ENCODE measurements at places on chromosomes 16 and 17. TPM values are rescaled to one million over a fixed set of nuclear protein-coding genes. Genes with fewer than 3 reads are reported as not detected.
A peak's percentile ranks its signal among the peaks of the same experiment; 100 is the strongest.

Gene CLDN9
- not detected for total RNA-seq

- DNase-seq = no peak
Observed at GRCh38 chr17:75506134-75506533, 9.2 kb downstream of the CASKIN2 start.

- DNase-seq = peak; percentile 45
Observed at GRCh38 chr17:72463287-72464102, 342.7 kb downstream of the SOX9 start.

- no peak for DNase-seq
Observed at GRCh38 chr16:84209989-84210388, 19.0 kb downstream of the ADAD2 start.

DNA sequence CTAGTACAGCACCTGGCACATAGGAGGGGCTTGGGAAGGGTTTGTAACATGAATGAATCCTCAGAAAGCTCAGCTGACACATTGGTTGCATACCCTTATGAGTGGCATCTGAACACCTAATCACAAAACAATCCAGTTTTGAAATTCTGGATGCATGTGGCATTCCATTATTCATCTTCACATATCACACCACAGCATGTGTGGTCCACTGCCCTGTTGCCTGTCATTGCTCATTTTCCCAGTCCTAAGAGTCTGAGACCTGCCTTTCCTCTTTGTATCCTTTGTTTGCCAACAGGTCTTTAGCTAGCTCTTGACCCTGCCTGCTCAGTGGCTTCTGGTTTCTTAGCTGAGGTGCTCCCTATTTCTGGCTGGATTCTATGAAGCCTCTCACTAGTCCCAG lies 170.8 kb upstream of the ASIC2 start:
- no peak for DNase-seq

DNA sequence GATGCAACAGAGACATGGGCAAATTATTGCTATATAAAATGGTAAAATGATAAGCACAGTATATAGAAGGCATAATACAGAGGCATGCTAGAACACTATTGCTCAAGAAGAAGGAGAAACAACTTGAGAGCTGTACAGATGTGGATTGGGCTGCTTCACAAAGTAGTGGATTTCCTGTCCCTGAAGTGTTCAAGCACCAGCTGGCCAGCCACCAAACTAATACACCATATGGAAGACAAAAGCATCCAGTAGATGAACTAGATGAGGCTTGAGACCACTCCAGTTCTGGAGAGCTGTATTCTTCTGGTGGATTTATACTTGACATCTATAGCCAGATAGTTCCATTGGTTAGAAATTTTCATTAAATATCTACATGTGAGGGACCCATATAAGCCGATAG lies 134.1 kb upstream of the GNAO1 start:
- no peak for DNase-seq

Gene NPIPB8
- not detected for total RNA-seq

GRCh38 chr17:39661744-39662541 lies 3.2 kb upstream of the TCAP start:
- DNase-seq = no peak

Gene MSLN
- 1.1 TPM for total RNA-seq

DNA sequence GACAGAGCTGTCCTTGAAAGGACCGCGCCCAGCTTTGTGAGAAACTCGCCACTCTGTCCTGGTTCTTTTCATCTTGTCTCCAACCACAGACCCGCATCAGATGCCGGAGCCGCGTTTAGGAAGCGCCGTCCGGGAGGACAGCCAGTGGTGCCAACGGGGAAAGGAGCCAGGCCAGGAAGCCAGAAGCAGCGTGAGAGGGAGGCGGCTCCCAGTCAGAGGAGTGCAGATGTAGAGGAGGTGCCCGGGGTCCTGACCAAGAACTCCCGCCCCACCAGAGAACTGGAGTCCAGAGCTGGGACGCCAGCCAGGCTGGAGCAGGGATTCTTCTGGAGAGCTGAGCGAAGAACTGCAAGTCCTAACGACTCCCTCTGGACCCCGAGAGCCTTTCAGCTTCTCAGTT lies 49.3 kb upstream of the TNRC6C start:
- peak; percentile 84 for DNase-seq

GRCh38 chr17:21356537-21357127 lies 19.5 kb upstream of the KCNJ12 start:
- no peak for DNase-seq

Gene DHRS7C
- not detected for total RNA-seq

DNA sequence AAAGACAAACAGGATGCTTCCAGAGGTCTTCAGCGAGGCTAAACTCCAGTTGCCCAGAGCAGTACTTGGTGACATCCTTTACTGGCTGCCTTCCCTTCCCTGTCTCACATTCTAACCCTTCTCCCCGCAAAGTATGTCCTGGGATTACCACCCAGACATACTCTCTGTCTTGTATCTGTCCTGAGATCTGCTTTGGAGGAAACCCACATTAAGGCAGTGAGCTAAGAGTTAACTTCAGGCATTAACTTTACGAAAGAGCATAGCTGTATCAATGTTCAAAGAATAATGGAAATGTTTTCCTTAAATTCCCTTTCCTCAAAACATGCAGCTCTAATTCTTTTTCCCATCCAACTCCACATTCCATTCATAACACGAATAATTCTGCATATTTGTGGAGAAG lies 385.2 kb downstream of the NPIPA8 start:
- peak; percentile 21 for DNase-seq

Gene MPP2
- 10.7 TPM for total RNA-seq

- DNase-seq = no peak
Observed at GRCh38 chr17:74545843-74546230, at the start of gene CD300C. CD300C (minus strand) TSS chr17:74546115; CDS start chr17:74545782, 333 bp downstream.

Gene NSRP1
- total RNA-seq = 17.5 TPM

DNA sequence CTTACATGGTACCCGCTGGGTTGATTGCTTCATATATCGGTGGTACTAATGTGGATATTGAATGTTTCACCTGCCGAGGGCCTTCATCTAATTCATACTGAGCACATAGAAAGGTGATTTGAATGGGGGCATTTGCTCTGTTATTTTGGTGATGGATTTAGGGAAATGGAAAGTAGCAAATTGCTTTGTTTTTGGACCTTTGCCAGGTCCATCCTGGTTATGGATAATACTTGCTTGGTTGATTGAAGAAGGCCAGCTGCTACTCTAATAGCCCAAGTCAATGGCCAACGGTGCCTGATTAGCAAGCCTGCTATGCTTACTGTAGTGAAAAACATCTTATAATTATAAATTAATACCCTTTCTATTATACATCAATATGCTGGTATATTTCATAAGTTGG lies 253.6 kb downstream of the CDH13 start:
- DNase-seq = no peak

DNA sequence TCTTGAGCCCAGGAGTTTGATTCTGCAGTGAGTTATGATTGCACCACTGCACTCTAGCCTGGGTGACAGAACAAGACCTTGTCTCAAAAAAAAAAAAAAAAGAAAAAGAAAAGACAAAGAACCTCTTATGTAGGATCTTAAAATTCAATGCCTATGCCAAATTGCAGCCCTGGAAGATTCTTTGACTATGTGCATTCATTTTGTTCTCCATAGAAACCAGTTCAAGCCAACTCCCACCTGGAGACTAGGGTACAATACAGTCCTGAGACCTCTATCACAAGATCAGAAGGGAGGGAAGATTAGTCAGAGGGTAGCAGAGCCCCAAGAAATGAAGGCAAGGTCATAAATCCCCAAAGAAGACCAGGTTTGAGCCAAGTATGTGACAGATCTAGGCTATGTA lies 90.6 kb upstream of the HAS3 start:
- no peak for DNase-seq

GRCh38 chr16:55072976-55073375 lies 142.3 kb downstream of the IRX5 start:
- DNase-seq = no peak

Gene EPX
- not detected for total RNA-seq

Gene NEUROD2
- not detected for total RNA-seq

DNA sequence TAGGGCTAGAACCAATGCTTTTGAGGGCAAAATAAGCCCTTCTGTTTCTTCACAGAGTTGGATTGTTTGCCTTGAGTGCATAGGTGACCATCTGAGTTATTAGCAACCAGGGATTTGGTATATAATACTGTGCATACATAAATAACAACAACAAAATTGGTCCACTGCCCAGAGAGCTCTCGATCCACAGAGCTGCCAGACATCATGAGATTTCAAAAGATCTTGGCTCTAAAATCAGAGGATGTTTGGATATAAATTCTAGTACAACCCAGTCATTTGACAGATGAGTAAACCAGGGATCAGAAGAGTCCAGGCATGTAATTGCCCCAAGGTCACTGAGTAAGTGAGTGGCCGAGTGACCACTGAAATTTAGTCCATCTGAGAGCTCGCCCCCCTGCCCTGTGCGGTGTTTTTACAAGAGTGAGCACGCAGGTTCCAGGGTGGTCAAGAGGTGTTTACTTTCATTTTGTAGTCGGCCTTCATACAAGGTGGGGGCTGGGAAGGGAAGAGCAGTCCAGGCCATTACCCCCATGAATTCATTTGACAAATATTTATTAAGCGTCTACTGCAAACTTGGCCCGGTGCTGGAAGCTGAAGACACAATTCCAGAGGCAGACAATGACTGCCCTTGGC lies 1.8 kb upstream of the MT2A start:
- DNase-seq = no peak

DNA sequence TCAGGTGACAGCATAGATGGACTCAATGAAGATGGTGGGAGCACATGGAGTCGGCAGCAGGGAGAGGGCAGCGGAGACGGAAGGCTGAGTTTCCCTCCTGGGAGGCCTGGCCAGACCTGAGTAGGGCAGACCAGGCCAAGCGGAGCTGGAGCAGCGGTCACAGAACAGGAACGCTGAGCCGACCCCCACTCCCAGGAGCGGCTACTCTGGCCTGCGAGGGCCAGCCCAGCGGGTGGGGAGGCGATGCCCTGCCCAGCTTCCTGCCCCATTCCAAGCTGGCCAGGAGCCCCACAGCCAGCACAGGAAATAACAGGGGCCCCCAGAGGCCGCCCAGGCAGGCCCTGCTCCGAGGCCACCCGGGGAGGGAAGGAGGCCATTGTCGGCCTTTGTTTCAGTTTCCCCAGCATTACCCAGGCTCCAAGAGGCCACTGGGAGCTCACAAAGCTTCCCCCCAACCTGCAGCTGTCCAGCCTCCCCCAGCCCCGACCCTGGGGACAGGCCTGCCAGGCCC lies 79.8 kb downstream of the ZNF423 start:
- DNase-seq = no peak

- DNase-seq = no peak
Observed at GRCh38 chr17:13051915-13052314, 34.1 kb upstream of the ELAC2 start.

Gene SLC6A2
- total RNA-seq = 2.3 TPM

Gene C17orf67
- not detected for total RNA-seq

DNA sequence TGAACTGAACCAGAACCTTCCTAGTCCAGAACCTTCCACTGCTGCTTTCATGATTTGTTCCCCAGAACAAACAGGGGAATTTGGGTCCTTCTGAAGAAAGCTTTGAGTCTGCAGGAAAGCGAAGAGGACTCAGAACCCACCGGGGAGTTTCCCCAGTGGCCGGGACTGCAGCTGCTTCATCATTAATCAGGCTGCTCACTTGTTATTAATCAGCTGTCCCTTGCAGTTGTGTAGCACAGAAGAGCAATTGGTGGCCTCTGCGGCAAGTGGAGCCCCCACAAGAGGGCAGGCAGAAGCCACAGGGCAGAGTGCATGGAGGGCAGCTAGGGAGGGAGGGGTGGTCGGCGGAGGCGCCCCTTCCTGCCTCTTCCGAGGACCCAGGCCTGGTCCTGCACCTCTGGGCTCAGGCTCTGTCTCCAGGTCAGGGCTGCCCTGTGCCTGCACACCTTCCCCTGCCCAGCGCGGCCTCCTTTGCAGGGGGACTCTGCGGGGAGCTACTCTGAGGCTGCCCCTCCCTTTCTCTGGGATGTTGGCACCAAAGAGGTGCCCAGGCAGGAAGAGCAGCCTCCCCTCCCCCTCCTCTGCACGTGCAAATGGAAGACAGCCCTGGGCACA lies 6.9 kb downstream of the CCL17 start:
- DNase-seq = no peak

Gene CFAP97D1
- total RNA-seq = not detected
